ENCODE measurements at places on chromosomes 1 and 21. TPM values are rescaled to one million over a fixed set of nuclear protein-coding genes. Genes with fewer than 3 reads are reported as not detected.
A peak's percentile ranks its signal among the peaks of the same experiment; 100 is the strongest.

Gene OR6N1
- not detected for total RNA-seq

Gene NBPF4
- total RNA-seq: not detected

DNA sequence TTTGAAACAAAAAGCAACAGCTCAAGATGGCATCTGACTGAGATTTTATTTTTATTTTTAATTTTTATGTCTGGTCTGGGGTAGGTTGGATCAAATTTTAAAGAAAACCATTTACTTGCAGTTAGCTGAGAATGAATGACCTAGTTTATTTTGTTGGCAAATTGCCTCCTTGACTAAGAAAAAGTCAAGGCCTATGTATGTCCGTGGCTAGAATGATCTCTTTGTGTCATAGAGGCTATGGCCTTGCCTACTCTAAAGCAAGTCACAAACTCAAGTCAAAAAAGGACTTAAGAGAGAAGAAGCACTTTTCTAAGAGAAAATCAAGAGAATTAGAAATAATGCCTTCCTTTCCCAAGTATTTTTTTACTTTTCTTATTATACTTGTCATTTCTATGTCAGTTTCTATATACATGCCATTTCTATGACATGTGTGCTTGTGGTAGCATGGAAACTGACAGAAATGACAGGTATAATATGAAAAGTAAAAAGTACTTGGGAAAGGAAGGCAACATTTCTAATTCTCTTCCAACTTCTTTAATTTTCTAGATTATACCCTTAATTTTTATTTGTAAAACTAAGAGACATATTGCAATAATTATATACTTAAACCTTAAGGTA is 136.7 kb downstream of the CENPF start:
- no peak for DNase-seq

GRCh38 chr1:222896630-222897526 is 82.0 kb downstream of the DISP1 start:
- no peak for DNase-seq

GRCh38 chr1:219713981-219714381 is 101.1 kb upstream of the ZC3H11B start:
- DNase-seq: no peak

- DNase-seq: no peak
These were observed 10.0 kb upstream of the LRRC8D start for GRCh38 chr1:89810880-89811279.

DNA sequence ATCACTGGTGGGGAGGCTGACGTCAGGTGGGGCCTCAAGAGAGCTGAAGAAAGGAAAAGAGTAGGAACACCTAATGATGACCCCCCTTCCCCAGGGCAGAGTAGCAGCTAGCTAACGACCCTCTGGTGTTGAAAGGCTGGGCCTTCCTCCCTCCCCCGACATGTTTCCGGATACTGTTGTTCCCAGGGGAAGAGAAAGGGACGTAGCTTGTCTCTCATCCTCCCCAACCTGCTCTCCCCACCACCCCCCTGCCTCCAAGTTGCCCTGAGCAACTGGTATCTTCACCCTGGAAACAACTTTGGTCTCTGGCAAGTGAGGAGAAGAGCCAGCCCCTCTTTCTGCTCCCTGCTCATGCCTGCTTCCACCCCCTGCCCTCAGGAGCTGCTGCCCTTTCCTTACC is 2.4 kb downstream of the SEMA6C start:
- no peak for DNase-seq

DNA sequence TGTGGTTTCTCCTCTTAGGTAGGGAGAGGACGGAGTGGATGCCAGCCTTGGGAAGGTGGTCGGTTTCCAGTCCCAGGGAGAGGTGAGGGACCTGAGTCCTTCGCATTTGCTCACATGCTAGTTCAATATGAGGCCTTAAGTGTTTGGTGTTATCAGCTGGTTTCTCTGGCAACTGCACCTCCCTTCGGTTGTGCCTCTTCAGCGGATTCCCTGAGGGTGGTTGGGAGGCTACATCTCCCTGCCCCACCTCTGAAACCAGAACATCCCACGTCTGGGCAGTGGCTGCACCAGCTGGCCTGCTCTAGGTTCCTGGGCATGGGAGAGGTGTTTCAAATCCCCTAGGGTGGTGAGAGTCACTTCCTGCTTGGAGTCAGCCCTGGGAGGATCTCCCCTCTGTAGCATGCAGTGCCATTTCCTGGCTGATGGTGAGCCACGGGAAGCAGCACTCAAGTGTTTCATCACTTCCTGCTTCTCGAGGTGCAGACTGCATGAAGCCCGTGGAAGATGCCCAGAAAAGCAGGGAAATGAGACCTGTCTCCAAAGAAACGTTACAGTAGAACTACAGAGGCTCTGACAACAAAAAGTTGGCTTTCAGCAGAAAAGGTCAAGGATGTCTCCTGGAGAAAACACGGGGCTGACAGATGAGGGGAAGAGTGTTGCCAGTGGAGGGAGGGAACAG is 4.5 kb downstream of the TMEM125 start:
- peak; percentile 32 for DNase-seq

DNA sequence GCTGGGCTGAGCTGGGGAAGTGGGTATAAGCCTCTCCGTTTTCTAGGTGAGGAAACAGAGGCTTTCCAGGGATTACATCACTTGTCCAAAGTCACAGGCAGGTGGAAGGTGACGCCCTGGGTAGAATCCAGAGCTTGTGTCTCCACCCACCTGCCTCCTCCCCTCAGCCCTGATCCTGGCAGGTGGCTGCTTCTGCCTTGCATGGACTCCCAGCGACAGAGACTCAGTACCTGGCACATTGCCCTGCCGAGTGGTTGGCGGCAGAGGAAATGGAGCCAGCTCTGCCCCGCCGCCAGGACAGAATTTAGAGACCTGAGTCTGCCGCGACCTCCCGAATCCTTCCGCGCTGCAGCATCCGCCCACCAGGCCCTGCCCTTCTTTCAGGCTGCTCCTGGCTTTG is 2.1 kb downstream of the PLA2G2E start:
- no peak for DNase-seq
